ENCODE measurements at places on chromosomes 7 and 10.

GRCh38 chr7:7352845-7353244 is 170.5 kb downstream of the C1GALT1 start:
- no peak for DNase-seq

- peak; percentile 51 for DNase-seq
Measured at GRCh38 chr7:105268511-105269392, 120.0 kb downstream of the SRPK2 start.

- DNase-seq = no peak
Measured at GRCh38 chr7:5428478-5429252, 5.0 kb upstream of the TNRC18 start.

DNA sequence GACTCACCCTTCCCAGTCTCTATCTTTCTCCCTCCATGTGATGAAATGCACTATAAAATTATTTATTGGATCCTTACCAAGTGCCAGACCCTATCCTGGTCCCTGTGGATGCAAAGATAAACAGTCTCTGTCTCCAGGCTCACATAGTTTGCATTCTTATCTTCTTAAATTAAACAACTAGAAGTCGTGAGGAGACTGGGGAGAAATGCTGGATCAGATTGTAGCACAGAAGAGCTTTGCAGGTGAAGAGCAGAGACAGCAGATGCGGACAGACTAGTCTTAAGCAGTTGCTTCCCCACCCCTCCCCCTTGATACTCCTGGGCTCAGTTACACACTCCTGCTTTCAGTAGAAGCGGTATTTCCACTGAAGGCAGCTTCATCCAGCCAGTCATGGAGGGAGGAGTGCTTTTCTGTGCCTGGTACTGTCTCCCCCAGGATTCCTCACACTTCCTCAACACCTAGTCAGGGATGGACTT is 20.8 kb upstream of the CDK1 start:
- DNase-seq = peak; percentile 79

DNA sequence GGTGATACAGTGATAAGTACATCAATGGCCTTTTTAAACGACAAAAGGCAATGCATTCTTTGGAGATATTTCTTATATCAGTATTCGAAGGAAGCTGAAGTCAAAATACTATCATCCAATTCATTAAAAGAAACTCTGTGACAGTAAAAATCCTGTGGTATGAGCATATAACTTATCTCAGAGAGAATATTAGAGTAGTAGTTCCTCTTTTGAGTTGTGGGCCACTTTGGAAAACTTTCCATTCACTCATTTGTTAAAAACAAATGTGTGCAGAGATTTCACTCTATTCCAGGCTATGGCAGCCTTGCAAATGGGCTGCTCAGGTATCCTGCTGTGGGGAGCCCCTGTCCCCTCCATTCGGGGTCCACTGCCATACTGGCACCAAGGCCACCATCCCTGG is 55.3 kb upstream of the ZNF438 start:
- DNase-seq = no peak

GRCh38 chr7:44196450-44196872 is 4.3 kb upstream of the YKT6 start:
- DNase-seq = peak; percentile 73

DNA sequence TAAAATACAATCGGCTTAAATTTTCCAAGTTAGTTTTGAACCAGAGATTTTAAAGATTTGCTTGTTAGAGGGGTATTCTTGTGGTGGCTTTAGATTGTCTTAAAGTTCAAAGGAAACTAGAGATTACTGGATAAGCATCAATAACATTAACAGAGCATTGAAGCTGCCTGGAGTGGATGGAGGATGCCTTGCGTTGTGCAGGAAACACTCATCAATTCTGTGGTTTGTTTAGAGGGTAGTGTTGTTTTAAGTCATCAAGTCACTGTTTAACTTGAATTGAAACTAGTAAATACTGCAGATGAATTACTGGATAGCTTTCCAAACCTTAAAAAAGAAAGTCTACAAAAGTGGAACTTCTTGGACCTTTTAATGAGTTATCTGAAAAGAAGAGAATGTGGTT is 218.6 kb downstream of the CELF2 start:
- no peak for DNase-seq
